Left kidney (tissue), 8 donors: ENCODE measurements at places on chromosomes 2 and 18. TPM values are rescaled to one million over a fixed set of nuclear protein-coding genes. Genes with fewer than 3 reads are reported as not detected.

- no peak for DNase-seq
These were observed 93.3 kb downstream of the THSD7B start for GRCh38 chr2:136858656-136859055.

GRCh38 chr2:170420961-170421687 lies 243.2 kb downstream of the MYO3B start:
- DNase-seq, result no peak

Gene CPSF3
- polyA plus RNA-seq, result 66.3 TPM

Gene FBXO36
- 7.6 TPM for polyA plus RNA-seq
